ENCODE measurements at places on chromosomes 13 and 19.
A peak's percentile ranks its signal among the peaks of the same experiment; 100 is the strongest.

GRCh38 chr13:77729502-77730221, 32.2 kb downstream of the SLAIN1 start:
- no peak for DNase-seq

DNA sequence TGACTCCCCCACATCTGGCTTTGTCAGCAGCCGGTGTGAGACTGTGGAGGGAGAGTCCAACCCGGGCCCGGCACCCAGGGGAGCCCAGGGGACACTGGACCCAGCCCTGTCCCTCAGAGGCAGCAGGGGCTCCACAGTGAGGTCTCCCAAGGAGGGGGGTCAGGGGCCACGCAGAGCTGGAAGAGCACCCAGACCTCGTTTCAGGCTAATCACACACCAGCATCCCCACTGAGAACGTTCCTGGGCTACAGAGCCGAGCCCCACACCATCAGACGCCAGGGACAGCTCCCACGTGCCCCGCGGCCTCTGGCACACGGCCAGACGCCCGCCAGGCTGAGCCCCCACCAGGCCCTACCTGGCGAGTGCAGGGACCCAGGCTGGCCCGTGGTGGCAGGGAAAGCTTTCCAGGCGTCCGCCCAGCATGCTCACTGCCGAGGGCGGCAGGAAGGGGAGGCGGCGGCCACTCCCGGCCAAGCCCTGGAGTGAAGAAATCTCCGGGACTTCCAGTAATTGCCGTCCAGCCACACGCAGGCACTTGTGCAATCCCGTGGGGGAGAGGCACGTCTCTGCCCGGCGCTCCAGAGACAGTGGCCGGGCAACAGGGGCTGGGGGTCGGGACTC, 19.2 kb downstream of the SBNO2 start:
- DNase-seq: no peak

DNA sequence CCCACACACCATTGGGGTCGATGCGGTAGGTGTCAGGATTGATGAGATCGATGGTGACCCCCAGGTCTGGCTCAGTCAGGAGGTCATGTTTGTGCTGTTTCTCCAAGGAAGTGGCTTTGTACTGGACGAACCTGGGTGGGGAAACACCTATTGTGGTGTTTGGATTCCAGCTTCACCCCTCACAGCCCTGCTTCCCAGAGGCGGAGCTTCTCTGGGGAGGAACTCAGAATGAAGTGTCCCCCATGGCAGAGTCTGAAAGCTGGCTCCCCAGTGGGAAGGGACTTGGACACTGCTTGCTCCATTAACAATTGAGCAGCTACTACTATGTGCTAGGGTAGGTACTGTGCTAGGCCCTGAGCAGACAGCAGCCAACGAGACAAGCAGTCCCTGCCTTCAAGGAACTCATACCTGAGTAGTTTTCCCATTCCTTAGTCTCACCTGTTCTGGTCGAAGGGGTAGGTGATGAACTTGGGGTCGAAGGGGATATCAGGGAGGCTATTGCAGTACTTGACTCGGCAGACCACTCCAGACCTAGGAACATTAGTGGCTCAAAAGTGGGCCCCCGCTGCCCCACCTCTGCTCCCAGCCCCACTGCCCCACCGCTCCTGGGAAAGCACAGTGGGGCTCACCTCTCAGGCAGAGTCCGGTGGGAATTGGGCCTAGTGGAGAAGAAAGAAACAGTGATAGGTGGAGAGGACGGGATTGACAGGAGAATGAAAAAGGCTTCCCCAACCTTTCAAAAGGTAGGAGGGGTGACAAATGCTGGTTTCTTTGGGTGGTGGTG, 1.1 kb downstream of the PAF1 start:
- DNase-seq: no peak

GRCh38 chr13:59950266-59950665, 213.5 kb downstream of the DIAPH3 start:
- DNase-seq: no peak

DNA sequence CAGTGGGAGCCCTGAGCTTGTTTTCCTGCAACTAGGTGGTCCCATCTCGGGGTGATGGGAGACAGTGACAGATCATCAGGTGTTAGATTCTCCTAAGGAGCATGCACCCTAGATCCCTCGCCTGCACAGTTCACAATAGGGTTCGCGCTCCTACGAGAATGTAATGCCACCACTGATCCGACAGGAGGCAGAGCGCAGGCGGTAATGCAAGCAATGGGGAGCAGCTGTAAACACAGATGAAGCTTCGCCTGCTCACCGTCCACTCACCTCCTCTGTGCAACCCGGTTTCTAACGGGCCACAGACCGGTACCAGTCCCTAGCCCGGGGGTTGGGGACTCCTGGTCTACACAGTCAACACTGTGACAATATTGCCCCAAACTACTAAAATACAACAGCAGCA, 38.8 kb downstream of the CARD8 start:
- no peak for DNase-seq

DNA sequence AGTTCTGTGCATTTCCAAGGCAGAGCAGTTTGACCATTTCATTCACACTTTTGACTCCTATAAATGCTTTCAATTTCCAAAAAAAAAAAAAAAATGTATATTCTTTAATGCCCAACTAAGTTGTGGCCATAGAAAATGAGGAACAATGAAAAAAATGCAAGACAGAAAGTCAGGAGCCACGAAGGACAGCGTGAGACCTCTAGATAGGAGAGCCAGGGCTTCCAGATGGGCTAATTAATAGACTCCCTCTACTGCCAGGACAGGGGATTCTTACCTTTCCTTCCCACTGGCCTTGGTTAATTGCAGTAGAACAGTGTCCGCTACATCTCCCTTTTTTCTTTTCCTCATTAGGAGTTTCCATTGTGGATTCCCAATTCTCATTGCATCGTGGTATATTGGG, 8.6 kb downstream of the FPR3 start:
- no peak for DNase-seq

GRCh38 chr19:14394167-14394566, 12.9 kb downstream of the ADGRE5 start:
- no peak for DNase-seq

DNA sequence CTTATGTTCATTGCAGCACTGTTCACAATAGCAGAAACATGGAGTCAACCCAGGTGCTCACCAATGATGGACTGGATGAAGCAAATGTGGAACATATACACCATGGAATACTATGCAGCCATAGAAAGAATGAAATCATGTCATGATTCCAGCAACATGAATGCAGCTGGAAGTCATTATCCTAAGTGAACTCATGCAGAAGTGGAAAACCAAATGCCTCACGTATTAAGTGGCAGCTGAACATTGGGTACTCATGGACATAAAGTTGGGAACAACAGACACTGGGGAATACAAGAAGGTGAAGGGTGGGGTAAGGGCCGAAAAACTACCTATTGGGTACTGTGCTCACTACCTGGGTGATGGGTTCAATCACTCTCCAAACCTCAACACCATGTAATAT, 915.9 kb downstream of the UQCRFS1 start:
- no peak for DNase-seq

DNA sequence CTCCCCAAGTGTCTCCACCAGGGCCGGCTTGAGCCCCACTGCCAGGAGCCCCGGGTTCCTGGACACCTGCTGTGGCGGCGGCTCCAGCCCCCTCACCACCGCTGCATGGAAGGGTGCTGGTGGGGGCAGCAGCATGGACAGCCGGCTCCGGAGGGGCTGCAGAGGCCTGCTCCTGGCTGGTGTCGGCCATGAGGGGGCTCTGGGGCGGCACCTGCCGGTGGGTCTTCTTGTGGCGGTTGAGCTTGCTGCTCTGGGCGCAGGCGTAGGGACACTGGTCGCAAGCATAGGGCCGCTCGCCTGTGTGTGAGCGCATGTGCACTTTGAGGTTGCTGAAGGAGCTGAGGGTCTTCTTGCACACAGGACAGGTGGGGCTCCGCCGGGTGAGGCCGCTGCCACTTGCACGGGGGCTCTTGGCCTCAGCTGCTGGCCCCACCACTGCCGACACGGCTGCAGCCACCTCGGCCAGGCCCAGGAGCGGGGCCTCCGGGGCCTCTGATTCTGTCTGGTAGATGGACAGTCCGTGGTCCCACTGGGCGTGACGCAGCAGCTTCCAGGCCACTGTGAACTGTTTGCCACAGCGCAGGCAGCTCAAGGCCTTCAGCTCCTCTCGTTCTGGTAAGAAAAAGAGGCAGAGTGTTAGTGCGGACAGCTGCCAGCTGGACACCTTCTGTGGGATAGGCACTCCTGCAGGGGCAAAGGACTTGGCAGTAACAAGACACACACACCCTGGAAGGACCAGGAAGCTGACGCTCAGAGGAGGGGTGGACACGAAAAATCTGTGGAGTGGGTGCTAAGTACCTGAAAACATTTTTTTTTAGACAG, 4.1 kb downstream of the ZNF296 start:
- no peak for DNase-seq

DNA sequence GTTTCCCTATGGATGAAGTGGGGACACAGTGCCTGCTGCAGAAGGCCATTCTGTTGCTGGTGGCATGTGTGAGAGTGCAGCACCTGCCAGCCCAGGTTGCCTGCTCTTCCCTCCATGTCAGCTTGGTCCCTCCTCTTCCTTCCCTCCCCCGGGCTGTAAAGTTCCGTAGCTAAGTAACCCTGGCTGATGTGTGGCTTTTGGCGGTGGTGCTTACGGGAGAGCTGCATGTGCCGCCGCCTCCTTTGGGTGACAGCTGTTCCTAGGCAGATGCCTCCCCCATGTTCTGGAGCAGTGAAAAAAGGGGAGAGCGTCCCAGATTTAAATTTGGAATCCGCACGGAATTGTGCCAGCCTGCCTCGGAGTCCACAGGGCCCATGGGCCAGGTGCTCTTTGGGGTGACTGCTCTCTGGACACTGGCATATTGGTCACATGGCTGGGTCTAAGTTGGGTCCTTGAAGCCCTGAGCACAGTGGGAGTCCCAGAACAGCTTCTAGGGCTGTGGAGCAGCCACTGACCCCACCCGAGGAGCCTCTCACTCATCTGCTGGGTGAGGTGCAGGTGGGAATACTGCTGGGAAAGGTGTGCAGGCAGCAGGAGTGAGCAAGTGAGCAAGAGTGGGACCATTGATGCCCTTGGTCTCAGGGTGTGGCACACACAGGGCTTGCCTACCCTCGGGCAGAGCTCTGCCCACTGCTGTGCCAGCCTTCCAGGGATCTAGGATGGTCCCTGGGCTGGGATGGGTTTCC, 33.1 kb upstream of the ZNF536 start:
- DNase-seq: no peak

GRCh38 chr13:40653527-40654318, 12.7 kb downstream of the FOXO1 start:
- DNase-seq: no peak

DNA sequence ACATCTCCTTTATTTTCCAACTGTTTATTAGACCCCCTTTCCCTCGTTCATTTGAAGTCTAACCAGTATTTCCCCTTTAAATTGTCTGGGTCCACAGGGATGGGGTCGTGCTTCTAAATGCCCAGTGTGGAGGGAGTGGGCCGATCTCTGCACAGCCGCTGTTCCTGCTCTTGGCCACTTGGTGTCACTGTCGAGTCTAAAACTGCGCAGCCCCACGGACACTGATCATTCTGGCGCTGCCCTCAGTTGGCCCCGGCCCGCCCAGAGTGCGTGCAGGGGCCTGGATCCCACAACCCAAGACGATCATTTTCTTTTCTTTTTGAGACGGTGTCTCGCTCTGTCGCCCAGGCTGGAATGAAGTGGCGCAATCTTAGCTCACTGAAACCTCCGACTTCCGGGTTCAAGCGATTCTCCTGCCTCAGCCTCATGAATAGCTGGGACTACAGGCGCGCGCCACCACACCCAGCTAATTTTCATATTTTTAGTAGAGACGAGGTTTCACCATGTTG, 12.0 kb downstream of the WDR88 start:
- peak; percentile 89 for DNase-seq

DNA sequence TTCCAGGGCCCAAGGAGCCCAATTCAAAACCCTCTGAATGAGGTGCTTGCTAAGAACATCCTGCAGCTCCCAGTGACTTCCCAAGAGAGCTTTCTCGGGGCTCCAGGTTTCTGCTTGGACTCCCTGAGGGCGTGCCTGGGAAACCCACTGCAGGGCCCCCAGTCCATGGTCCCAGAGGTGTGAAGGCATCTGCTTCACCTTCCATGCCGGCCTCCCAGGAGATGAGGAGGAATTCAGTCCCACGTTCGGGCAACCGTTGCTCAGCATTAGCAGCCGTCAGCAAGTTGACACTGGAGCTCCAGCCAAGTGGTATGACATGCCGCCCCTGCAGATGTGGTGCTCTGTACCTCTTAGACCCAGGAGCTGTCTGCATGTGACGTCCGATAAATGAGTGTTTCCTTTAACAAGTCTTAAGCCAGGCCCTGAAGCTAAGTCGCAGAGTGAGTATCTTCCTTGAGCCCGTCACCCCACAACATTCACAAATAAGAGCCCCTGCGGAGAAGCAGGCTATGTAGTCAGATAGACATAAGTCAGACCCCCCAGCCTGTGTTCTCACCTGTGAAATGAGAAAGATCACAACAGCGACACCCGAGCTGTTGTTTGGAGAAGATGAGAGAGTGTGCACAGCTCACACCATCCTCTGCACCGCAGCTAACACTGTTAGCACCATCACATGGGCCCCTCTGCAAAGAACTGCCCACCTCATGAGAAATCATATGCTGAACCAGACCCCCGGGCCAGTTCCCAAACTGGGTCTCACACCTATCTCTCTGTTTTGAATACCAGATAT, 150.3 kb downstream of the KATNAL1 start:
- DNase-seq: no peak

Data from spinal cord (tissue), 10 donors.